ENCODE measurements at places on chromosomes 6 and 20.

DNA sequence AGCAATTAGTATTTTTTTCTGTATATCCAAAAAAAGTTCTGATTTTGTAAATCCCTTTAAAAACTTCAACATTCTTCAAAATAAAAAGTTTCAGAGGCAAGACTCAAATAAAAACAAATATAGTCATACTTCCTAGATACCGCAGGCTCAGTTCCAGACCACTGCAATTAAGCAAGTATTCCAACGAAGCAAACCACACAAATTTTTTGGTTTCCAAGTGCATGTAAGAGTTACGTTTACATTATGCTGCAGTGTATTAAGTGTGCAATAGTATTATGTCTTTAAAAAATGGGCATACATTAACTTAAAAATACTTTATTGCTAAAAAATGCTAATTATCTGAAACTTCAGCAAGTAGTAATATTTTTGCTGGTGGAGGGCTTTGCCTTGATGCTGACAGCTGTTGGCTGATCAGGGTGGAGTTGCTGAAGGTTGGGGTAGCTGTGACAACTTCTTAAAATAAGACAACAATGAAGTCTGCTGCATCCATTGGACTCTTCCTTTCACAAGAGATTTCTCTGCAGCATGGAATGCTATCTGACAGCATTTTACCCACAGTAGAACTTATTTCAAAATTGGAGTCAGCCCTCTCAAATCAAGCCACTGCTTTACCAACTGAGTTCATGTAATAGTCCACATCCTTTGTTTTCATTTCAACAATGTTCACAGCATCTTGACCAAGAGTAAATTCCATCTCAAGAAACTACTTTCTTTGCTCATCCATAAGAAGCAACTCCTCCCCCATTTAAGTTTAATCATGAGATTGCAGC is 46.0 kb downstream of the PHIP start:
- H3K4me3 ChIP-seq: no peak overlapping the region
- H3K4me1 ChIP-seq: peaks cover 44% of the 10 kb centered on the region
- H3K36me3 ChIP-seq: peaks cover 13% of the 10 kb centered on the region
- DNase-seq: no peak
- H3K27ac ChIP-seq: peak overlapping the region; percentile 47
- no peaks in the 10 kb centered on the region for H3K27me3 ChIP-seq

- DNase-seq: no peak
- H3K36me3 ChIP-seq: no peaks in the 10 kb centered on the region
- no peaks in the 10 kb centered on the region for H3K4me1 ChIP-seq
- no peaks in the 10 kb centered on the region for H3K27me3 ChIP-seq
- no peak overlapping the region for H3K4me3 ChIP-seq
These were observed 125.6 kb downstream of the TSHZ2 start for GRCh38 chr20:53097791-53098190.

DNA sequence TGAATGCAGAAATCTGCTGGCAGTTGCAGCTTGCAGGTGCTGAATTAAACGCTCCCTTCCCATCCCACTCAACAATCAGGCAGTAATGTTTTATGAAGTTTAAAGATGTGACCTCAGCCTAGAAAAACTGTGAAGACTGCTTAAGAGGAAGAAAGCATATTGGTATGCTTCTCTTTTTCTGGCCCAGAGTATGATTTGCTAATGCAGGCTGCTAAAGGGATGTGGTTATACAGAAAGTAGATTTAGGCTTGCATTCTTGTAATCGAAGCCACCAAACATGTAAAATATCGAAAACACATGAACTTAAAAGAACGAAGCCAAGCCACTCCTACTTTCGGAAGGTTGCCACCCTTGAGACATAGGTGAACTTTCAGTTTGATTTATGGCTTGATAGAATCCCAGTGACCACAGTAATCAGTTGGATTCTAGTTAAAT is 40.7 kb downstream of the MAP3K5 start:
- peak overlapping the region; percentile 98 for H3K27ac ChIP-seq
- H3K4me3 ChIP-seq: peak overlapping the region; percentile 90
- H3K4me1 ChIP-seq: peaks cover 74% of the 10 kb centered on the region
- no peaks in the 10 kb centered on the region for H3K27me3 ChIP-seq

DNA sequence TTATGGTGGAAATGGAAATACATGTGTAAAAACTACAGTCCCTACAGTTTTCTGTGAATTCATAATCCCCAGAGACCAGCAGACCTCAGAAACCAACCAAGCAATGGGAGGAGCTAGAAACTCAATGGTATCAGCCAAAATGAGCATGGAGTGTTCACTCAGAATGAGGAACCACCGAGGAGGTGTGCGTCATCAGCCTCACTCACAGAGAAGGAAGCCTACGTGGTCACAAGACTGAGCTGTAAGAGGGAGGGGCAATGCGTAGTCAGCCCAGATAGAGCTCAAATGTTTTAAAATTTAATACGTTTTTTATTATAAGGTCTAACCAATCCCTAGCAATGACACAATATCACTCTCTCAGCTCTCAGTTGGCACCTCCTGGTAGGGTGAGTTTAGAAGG is 17.4 kb downstream of the MYLK4 start:
- no peak overlapping the region for H3K27ac ChIP-seq
- no peak overlapping the region for H3K4me3 ChIP-seq
- no peak for DNase-seq
- peaks cover 4% of the 10 kb centered on the region for H3K4me1 ChIP-seq
- peaks cover 4% of the 10 kb centered on the region for H3K36me3 ChIP-seq
- peaks cover 35% of the 10 kb centered on the region for H3K27me3 ChIP-seq

DNA sequence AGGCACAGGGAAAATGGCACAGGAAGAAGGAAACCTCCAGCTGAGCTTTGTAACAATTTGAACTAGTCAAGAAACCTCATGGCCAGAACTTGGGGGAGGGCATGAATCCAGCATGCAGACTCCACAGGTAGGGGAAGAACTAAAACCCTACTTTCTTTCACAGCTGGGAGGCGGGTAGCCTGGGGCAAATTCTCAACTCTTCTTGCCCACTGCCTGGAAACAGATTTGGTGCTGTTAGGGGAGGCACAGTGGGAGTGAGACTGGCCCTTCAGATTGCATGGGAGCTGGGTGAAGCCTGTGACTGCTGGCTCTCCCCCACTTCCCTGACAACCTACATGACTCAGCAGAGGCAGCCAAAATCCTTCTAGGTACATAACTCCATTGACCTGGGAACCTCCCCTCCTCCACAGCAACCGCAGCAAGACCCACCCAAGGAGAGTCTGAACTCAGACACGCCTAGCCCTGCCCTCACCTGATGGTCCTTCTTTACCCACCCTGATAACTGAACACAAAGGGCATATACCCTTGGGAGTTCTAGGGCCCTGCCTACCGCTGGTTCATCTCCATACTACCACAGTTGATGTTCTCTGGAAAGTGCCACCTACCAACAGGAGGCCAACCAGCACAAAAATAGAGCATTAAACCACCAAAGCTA is 37.2 kb upstream of the TRIM27 start:
- peaks cover 2% of the 10 kb centered on the region for H3K36me3 ChIP-seq
- no peak for DNase-seq
- H3K27me3 ChIP-seq: peaks cover 24% of the 10 kb centered on the region
- H3K4me1 ChIP-seq: no peaks in the 10 kb centered on the region
- H3K4me3 ChIP-seq: no peak overlapping the region

DNA sequence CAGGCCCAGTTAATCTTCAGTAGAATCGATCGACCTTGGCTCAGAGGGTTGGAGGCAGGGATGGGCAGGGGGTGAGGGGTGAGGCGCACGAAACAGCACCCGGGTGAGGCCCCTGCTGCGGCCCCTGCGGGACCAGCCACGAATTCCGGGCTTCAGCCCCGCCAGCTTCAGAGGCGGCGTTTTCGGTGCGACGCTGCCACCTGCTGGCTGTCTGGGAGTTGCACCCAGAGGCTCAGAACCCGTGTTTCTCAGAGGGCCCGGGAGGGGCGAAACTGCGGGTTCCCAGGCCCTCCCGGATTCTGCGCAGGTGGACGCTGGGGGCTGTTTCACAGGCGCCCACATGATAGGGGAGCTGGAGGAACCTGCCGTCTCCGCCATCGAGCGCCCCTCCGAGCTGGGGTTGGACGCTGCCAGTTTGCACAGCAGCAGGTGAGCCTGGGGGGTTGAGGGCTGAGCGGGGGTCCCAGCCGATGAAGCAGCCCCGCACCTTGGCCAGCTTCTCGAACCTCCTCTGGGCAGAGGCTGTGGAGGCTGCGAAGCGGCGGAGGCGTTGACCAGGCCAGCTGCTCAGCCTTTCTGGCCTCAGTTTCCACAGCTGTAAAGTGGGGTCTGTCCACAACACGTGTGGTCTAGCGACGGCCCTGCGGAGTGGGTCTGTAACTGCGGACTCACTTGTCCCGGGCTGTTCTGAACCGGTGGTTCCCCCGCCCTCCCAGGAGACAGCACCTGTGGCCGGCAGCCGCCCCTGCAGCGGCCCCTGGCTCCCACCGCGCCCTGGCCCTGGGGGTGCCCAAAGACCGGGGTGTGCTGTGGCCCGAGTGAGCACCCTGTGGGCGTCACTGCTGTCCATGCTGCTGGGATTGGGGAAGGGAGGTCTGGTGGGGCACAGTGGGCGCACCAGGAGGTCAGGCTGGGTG is 2.5 kb upstream of the BHLHE23 start:
- DNase-seq: peak; percentile 72
- peak overlapping the region; percentile 94 for H3K4me3 ChIP-seq
- peak overlapping the region; percentile 60 for H3K27ac ChIP-seq

- no peak for DNase-seq
- peaks cover 4% of the 10 kb centered on the region for H3K36me3 ChIP-seq
- H3K27ac ChIP-seq: peak overlapping the region; percentile 77
- peaks cover 48% of the 10 kb centered on the region for H3K4me1 ChIP-seq
- no peaks in the 10 kb centered on the region for H3K27me3 ChIP-seq
These were observed 5.6 kb downstream of the PLAGL2 start for GRCh38 chr20:32201977-32202363.

DNA sequence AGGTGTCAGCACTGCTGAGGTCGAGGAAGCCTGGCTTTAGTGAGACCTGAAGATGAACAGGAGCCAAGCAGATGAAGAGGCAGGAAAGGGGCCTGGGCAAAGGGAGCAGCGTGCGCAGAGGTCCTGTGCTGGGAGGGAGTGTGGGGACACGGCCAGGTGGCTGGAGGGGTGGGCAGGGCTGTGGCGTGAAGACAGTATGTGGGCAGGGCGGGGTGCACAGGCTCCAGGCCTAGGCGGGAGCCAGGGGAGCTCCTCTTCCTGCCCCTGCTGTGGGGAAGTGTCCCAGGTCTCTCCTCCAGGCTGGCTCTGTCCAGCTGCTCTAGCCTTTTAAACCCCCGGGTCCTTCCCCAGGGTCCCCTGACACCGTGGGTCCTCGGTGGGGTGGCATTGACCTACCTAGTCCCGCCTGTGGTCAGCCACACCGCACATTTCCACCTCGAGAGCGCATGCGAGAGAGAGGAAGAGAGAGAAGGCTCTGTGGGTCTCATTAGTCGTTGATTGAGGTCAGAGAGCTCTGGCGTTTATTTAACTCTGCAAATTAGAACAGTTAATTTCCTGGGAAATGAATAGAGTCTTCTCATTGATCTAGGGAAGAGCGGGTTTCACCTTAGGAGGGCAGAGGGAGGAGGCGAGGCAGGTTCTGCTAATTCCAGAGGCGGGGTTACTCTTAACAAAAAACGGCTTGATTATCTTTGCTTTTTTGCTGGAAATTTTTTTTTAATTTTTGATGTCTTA is 68.8 kb downstream of the CDH4 start:
- H3K27ac ChIP-seq: no peak overlapping the region
- DNase-seq: no peak
- no peaks in the 10 kb centered on the region for H3K4me1 ChIP-seq
- H3K36me3 ChIP-seq: no peaks in the 10 kb centered on the region
- H3K27me3 ChIP-seq: peaks cover 7% of the 10 kb centered on the region

GRCh38 chr20:57717797-57718196 is 8.0 kb upstream of the PMEPA1 start:
- no peak overlapping the region for H3K4me3 ChIP-seq
- H3K36me3 ChIP-seq: no peaks in the 10 kb centered on the region
- H3K4me1 ChIP-seq: peaks cover 8% of the 10 kb centered on the region
- DNase-seq: no peak
- peaks cover 33% of the 10 kb centered on the region for H3K27me3 ChIP-seq
- no peak overlapping the region for H3K27ac ChIP-seq

DNA sequence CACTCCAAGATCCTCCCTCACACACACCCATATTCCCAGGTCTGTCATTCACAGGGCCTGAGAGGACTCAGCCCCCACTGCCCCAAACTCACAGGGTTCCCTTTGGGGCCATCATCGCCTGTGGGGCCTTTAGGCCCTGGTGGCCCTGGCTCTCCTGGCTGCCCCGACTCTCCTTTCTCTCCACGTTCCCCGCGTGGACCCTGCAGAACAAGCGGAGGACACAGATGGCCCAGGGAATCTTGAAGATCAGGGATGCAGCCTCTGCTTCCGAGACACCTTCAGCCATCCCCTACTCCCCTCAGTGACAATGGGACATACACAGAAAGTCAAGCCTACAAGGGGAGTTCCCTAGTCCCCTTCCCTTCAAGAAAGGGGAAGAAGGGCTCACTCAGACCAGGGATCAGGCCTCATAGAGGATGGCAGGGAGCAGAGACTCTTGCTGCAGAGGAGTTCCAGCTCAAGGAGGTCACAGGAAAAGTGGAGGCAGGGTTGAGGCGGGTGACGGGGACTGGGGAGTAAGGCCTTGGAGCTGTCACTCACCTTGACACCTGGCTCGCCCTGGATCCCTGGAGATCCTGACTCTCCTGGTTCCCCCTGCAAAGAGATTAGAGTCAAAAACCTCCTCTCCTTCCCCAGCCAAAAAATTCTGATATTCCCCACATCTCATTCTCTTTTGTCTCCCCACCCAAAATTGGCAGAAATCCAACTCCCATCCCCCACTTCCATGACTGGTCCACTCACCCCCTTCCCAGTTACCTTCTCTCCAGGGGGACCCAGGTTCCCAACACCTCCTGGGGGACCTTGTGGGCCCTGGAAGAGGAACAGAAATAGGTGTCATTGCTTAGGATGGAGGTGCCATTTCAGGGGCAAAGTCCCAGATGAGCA is 22.7 kb downstream of the COL11A2 start:
- DNase-seq: no peak
- peaks cover 16% of the 10 kb centered on the region for H3K27me3 ChIP-seq
- peaks cover 6% of the 10 kb centered on the region for H3K4me1 ChIP-seq
- no peak overlapping the region for H3K4me3 ChIP-seq
- no peaks in the 10 kb centered on the region for H3K36me3 ChIP-seq
- peak overlapping the region; percentile 51 for H3K27ac ChIP-seq

DNA sequence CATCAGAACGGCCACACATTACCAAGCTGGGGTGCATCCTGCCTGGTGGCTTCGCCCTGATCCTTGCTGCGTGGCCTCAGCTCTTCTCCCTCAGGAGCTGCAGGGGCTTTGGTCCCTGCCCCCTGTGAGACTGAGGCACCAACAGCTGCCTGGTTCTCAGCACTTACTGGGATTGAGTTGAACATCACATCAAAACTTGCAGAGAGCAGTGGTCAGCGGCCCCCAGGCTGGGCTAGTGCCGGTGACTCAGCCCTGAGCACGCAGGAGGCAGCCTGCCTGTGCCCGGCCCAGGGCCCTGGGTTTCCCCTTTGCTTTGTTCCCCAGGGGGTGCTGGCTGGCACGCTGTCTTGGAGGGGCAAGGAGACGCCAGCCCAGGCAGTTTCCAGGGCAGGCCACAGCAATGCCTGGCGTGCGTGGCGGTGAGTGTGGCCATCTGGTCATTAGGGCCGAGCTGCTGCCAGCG is 63.3 kb downstream of the DLL1 start:
- H3K27me3 ChIP-seq: peaks cover 7% of the 10 kb centered on the region
- no peaks in the 10 kb centered on the region for H3K36me3 ChIP-seq
- H3K4me3 ChIP-seq: no peak overlapping the region
- H3K27ac ChIP-seq: no peak overlapping the region

Measured in T-helper 17 cell (primary cell).